ENCODE measurements at places on chromosomes 6 and 20.

GRCh38 chr20:33569802-33570391, 80.0 kb downstream of the CBFA2T2 start:
- DNase-seq, result no peak

DNA sequence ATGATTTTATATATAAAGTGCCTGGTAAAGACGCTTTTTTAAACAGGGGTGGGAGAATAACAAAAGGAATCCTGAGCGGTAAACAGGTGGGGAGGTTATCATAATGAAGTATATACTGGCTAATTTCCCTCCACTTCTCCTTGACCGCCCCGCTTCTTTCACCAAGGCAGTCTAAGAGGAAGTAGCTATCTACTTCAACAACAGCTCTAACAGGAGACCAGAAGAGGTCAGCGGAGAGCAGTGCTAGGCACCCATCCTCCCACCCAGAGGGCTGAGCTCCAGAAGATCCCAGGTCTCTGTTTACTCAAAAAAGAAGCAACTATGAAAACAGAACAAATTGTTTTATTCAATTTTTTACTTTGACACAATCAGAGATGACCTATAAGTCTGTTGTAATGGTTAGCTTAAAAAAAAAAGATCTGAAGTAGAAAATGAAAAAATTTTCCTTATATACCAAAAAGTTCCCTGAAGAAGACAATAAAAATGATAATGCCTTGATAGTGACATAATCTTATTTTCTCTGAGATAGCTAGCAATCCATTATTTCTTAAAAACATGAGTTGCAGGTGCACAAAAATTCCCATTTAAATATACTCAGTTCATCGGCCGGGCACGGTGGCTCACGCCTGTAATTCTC, 141.1 kb downstream of the PDSS2 start:
- DNase-seq, result no peak

DNA sequence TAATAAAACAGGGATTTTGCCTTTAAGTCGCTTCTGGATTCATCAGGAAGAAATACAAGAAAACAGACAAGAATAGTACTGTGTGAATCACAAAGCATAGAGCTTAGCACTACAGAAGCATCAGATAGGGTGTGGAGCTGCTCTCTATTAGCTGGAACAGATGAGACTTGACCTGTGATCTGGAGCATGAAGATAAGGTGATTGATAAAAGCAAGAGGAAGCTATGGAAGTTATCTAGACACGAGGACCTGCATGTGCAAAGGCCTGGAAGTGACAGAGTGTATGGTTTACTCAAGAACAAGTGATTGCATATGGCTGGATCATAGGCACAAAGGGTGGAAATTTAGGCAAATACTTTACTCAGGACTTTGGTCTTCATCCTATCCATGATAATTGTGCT, 112.9 kb upstream of the MLIP start:
- no peak for DNase-seq

DNA sequence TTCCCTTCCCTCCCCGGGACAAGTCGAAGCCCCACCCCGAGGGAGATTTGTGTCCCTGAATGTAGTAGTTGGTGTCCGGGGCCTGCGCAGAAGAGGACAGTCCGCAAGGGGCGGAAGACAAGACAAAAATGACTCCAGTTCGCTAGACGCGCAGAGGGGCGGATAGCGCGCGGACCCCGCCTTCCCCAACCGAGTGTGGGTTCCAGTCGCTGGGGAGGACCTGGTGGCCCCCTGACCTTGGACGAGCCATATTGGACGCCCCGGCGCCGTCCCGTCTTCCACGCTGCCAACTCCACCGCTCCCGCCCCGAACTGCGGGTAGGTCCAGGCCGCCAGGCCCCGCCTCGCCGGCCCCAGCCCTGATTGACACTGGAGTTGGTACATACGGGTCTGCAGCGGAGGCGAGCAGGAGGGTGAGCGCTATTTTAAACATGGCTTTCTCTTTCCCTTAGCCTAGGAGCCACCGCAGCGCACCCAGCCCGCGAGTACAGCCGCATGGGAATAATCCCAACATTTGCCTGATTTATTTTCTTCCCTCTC, 802 bp downstream of the HMGN3 start:
- peak; percentile 29 for DNase-seq

- DNase-seq, result no peak
These were observed 91.7 kb downstream of the NCR2 start for GRCh38 chr6:41426888-41427641.

GRCh38 chr20:37274851-37275524, 13.4 kb upstream of the GHRH start:
- DNase-seq, result no peak

- DNase-seq, result no peak
These were observed 112.2 kb upstream of the TNFAIP3 start for GRCh38 chr6:137754866-137755265.

GRCh38 chr6:131061041-131061750, 1.8 kb downstream of the EPB41L2 start:
- no peak for DNase-seq

DNA sequence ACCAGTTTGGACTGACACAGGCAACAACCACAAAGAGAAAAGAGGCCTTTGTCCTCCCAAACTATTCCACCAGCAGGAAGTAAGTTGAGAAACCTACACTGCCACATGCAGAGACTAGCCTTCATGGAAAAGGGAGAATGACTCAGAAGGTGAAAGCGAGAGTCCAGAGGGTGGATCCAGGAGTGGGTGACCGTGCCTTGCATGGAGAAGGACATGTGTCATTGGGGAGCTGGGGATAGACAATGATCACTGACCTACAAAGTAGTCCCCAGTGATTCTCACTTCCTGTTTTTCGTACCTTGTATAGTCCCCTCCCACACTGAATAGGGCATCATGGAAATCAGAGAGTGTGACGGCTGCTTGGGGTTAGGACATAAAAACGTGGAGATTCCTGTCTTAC, 91.9 kb downstream of the MYLK4 start:
- no peak for DNase-seq

- no peak for DNase-seq
These were observed 15.0 kb upstream of the ABHD16B start for GRCh38 chr20:63846128-63846771.

- DNase-seq, result no peak
These were observed 51.0 kb downstream of the STK4 start for GRCh38 chr20:45017281-45017680.

- DNase-seq, result no peak
These were observed 343.5 kb downstream of the NRN1 start for GRCh38 chr6:5663259-5663658.

DNA sequence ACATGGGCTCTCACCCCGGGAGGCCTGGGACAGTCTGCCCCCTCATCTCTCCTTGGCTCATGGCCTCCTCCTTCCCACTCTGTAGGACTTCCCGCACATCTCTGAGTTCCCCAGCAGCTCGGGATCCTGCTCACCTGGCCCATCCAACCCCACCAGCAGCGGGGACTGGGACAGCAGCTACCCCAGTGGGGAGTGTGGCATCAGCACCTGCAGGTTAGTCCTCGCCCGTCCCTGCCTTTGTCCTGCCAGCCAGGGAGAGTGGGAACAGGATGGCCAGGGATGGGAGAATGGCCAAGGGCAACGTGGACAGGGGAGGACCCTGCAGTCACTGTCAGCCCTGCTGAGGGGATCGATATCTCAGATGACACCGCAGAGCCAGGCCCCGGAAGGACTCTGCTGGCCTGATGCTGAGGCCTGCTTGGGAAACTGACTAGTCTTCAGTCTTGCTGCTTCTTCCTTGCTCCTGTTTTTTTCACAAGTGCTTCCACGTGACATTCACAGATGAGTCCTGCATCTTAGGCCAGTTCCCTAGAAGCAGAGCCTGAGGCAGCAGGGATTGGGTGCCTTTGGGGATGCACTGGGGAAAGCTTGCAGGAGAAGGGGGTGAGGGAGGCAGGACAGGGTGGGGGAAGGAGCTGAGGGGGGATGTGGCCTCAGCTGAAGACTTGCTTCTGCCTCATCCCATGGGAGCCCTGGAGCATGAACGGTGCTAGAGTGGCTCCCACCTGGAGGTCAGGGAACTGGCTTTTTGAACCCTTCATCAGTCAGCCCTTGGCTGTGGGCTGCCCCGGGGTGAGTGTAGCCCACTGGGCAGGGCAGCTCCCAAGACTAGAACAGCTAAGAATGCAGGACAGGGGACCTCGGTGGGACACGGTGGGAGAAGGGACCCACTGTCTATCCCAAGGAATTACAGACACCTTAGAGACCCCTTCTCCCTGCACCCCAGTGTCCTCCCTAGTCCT, 120.1 kb downstream of the JPH2 start:
- no peak for DNase-seq

DNA sequence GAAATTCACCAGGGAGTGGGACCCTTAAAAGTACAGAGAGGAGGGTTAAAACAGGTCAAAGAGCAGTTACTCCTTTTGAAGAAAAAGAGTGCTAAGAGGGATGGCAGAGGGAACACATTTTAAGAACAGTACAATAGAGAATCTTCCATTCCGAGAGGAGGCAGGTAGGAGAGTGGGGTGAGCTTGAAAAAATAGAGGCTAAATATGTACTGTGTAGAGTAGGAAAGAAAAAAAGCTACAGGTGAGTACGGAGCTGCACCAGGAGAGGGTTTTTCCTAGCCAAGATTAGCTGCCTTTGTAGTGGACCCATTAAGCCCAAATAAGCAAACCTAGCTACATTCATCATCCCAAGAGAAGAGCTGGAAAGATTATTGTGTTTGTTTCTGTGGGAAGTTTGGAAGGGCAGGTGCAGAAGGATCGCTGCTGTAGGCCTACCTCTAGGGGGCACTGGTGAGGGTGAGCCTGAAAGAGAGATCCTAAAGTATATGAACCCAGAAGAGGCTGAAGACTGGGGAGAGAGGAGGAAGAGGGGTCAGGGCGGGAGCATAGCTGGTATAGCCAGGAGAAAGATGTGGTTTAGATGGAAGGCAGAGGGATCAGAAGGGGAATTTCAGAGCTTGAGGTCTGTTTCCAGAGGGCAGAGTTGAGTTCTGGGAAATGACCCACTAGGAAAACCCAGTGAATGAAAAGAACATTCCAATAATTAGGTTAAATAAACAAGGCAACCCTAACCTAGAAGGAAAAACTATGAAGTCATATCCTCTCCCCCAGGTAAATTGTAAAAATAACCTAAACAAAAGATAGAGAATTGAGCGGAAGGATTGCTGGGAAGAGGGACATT, 50.2 kb upstream of the HINT3 start:
- no peak for DNase-seq

- no peak for DNase-seq
These were observed 971.3 kb upstream of the DEFB115 start for GRCh38 chr20:30286157-30286556.

- DNase-seq, result no peak
These were observed 121.7 kb upstream of the BTBD3 start for GRCh38 chr20:11796026-11796425.
